ENCODE measurements at places on chromosomes 5 and 9.

DNA sequence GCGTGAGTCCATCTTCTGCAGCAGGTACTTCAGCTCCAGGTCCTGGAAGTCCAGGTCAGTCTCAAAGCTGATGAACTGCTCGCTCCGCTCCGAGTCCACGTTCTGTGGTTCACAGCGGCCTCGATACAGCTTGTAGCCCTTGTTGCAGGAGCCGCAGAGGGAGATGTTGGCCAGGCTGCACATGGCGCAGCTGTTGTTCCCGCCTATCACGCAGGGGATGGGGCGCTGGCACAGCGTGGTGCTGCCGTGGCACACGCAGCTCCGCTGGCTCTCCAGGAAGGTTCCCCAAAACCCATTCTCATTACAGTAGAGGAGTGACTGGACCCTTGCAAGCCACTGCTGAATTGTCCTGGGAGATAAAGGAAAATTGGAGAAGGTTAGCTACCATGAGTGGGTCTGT lies 201.4 kb downstream of the BRINP1 start:
- DNase-seq, result no peak

DNA sequence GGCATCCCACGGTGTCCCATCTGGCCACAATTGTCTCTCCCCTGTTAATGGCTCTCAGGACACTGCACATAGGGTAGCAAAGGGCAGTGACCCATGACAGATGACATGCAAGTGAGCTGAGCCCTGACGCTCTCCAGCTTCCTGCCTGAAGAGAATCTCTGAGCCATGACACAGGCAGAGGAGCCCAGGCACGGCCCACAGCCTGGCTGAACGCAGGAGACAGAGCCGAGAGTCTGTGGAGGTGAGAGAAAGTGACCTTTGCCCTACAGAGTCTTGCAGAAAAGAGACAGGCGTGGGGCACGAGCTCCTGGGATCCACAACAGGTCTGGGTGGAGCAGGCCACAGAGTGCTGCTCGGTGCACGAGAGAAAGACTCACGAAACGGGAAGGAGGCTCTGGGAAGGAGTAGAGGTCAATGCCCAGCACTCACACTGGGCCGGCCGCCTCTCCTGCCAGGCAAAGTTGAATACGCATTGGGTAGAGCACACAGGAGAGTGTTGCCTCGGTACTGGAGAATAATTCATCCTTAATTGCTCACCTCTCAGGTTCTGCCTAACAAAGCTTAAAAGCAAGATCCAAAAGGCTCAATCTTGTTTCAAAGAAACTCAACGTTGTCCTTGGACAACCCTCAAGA lies 90.3 kb downstream of the MRPL36 start:
- DNase-seq, result no peak

- no peak for DNase-seq
These were observed 23.8 kb downstream of the C5orf58 start for GRCh38 chr5:170256571-170256970.

DNA sequence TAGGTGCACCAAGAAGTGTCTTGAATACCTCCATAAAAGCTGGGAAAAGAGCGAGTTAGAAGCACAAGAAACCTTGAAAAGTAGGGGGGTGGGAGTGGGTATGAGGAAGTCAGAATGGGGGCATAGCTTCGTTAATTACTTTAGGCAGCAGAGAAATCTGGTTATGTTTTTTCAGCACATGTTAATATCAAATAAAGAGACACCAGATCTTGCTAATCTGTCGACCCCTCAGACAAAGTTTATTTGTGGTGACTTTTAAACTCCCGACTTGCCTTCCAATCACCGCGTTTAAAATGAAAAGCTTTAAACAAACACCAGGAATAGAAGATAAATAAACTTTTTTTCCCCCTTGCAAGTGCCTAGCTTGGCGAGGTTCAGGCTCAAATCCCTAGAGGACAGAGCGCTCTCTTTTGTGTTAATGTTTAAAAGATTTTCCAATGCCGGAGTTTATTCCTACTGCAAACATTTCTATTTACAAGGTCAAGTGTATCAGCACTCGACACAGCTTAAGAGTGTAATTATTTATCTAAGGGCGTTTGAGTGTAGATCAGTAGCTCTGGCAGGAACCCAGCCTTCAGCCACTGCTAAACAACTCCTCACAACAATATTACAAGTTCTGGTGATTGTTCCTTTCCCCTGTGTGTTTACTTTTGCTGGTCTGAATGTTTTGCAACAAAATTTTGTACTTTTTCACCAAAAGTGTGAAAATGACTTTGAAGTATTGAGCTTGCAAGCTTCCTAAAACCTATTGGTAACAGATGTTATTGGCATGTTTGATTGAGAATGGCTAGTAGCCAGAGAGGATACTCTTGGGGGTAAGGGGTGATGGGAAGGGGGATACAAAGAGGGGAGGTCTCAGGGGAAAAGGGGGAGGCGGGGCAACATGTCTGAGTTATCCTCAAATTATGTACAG lies 3.8 kb downstream of the GAS1 start:
- DNase-seq, result no peak

Measured in T-helper 22 cell (primary cell).